Stimulated activated CD8-positive, alpha-beta memory T cell treated with anti-CD3 and anti-CD28 coated beads, Interleukin-4, amount 100 ng/mL, for 1 hour (primary cell): ENCODE measurements at places on chromosomes 12 and 14.

- DNase-seq = no peak
Measured at GRCh38 chr14:102150744-102151143, 11.0 kb downstream of the WDR20 start.

GRCh38 chr12:118827047-118827446 is 154.3 kb upstream of the SRRM4 start:
- DNase-seq = no peak

GRCh38 chr12:45827974-45828373 is 98.5 kb downstream of the ARID2 start:
- no peak for DNase-seq

- peak; percentile 18 for DNase-seq
Measured at GRCh38 chr12:29552324-29552927, 54.9 kb upstream of the OVCH1 start.
